ENCODE measurements at places on chromosomes 4 and X.

- no peak for DNase-seq
Observed at GRCh38 chr4:25807102-25807728, 55.6 kb downstream of the SEL1L3 start.

DNA sequence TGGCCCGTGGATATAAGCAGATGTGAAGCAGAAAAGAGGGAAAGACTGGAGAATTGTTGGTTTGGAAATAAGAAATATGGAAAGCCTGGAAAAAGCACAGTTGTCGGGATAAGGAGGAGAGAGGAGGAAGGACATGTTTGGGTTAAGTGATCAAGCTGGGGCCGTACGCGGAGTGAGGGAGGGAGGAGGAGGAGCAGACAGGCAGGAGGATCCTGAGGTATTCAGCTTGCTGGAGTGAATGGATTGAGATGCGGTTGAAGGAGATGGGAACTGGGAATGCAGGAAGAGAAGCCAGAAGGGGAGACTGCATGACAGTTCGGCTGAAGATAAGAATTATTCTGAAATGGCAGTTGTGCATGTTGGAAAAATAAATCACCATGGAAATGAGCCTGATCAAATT lies 21.2 kb downstream of the ZFP42 start:
- no peak for DNase-seq

DNA sequence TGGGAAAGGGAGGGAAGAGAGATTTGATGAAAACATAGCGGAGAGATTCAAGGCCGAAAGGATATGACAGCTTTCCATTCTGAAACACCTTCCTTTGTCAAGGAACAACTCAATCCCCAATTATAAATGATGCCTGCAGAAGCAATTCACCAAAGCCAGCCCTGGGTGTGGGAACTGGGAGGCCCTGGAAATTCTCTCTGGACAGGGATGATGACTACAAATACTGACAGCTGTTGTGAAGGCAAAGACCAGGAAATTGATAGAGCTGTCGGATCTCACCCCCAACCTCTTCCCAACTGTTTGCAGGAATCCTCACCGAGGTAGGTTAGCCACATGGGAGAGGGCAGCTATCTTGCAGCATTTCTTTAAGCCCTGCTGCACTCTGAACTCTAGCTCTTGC lies 54.3 kb downstream of the CCDC149 start:
- no peak for DNase-seq

DNA sequence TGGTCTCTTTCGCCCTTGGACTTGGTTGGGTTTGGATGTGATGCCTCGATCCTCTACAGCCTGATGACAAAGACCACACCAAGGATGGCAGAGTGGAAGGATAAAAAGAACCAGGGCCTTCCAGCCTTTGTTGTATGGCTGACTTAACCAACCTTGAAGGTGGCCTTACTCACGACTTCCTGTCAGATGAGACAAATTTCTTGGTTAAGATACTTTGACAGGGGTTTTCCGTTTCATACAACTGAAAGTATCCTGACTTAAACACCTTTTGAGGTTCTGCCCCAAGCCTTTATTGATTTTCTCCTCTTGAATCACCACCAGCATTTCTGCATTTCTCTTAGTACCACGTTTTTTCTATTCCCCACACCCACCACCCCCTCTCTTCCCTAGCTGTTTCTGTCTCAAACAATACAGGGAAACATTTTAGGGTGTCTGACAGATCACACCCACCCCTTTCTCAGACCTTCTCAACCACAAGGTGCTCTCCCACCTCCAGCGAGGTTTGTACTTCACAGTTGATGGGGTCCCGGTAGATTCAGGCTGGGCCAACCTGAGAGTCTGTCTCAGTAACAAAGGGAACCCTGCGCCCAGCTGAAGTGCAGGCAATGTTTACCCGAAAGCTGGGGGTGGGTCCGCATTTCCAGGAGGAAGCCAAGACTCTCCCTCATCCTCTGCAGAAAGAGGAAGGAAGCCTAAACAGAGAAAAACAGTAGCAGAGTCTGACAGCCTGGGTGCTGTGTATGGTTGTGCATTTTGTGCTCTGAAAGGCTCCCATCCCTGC lies 5.0 kb upstream of the TSPAN5 start:
- no peak for DNase-seq

GRCh38 chr4:54726907-54727306 lies 69.2 kb downstream of the KIT start:
- no peak for DNase-seq

DNA sequence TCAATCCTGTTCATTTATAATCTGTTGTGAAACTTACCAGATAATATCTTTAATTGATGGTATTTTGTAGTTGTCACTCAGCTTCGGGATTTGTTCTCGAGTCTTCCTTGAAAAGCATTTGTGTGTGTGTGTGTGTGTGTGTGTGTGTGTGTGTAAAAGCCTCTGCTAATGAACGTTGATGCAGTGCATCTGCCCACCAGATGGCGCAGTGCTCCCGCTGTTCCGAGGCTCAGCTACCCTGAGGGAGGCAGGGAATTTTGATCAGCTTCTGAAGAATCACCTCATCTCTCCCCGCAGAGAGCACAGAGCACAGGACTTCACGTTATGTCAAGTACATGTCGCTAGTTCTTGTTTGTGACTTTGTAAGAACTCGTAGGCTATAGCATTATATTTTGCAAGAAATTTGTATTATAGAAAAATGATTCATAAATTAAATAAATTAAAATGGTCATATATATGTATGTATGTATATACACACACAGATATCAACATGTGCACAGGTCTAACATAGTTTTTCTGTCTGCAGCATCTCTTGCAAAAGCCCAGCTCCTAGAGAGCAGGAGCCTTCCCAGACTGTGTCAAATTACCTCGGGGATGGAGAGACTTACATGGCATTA lies 316.7 kb upstream of the IGFBP7 start:
- DNase-seq: peak; percentile 75

- DNase-seq: no peak
Observed at GRCh38 chr4:159349332-159349731, 246.5 kb downstream of the RAPGEF2 start.

- DNase-seq: peak; percentile 8
Observed at GRCh38 chr4:77349796-77350195, 192.8 kb downstream of the CCNG2 start.

- no peak for DNase-seq
Observed at GRCh38 chr4:141524116-141524515, 112.3 kb upstream of the IL15 start.

- no peak for DNase-seq
Observed at GRCh38 chr4:180909279-180909678, 1333.9 kb upstream of the TENM3 start.

DNA sequence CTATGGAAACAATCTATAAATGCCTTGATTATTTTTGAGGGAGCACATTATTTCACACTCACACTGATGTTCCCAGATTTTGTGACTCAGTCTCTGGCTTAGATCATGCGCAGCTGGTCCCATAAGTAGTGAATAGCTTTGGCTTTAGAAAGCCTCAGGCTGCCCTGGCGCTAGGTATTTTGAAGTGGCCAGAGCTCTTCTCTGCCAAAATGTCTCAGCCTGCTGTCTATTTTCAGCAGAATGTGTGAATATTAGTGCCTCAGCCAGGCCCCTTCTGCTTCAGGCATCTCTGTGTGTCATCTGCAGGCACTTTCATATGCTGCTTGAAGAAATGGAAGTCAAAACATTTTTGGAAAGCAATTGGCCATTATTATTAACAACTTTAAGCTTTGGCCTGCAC lies 931.0 kb upstream of the INTU start:
- no peak for DNase-seq

DNA sequence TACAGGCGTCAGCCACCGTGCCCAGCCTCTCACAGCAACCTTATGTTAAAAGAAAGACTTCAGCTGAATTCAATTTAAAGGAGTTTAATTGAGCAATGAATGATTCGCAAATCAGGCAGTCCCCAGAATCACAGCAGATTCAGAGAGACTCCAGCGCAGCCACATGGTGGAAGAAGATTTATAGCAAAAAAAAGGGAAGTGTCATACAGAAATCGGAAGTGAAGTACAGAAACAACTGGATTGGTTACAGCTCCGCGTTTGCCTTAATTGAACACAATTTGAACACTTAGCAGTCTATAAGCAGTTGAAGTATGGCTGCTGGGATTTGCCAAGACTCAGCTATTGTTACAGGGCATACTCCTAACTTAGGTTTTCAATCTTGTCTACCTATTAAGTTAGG lies 19.8 kb downstream of the CENPVL3 start:
- DNase-seq: no peak

- DNase-seq: no peak
Observed at GRCh38 chr4:41375561-41375960, 118.8 kb downstream of the UCHL1 start.

DNA sequence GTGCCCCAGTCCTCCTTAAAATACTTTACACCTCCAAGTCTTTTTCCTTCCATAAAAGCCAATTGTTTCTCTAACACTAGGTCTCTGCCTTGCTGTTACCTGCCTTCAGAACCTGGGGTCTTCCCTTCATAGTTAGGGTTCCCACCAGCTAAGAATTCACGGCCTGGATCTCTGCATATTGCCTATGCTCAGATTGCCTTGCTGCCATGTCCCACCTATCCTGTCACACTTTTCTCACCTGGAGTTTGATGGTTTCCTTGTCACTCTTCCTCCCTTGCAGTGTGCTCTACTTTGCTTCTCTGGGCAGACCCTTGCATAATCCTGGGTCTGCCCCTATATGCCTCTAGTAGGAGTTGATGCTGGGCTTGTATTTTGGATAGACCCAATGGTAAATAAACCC lies 36.6 kb upstream of the TMPRSS11E start:
- DNase-seq: no peak

- DNase-seq: no peak
Observed at GRCh38 chr4:25527034-25527433, 128.6 kb upstream of the SLC34A2 start.

Data from RWPE1 (cell line).